ENCODE measurements at places on chromosomes 12 and 14.
A peak's percentile ranks its signal among the peaks of the same experiment; 100 is the strongest.

- no peak for DNase-seq
These were observed 404.4 kb downstream of the TRHDE start for GRCh38 chr12:72676556-72676955.

- DNase-seq: no peak
These were observed 33.2 kb upstream of the STRN3 start for GRCh38 chr14:31059152-31059924.

GRCh38 chr12:32761716-32762115, 6.0 kb upstream of the YARS2 start:
- DNase-seq: no peak

DNA sequence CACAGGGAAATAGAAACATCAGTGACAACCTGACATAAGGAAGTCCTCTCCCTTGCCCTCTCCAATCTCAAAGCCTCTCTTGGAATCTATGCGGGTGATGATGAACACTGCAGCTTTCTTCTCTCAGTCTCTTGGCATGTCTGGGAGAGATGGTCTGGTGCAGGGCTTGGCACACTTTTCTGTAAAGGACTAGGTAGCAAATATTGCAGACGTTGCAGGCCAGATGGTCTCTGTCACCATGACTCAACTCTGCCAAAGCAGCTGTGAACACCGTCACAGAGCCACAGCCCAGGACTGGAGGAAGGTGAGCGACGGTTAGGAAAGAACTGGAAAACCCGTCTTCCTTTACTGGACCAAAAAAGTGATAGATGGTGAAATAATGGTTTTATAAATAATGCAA, 591.0 kb upstream of the TMEM132C start:
- DNase-seq: no peak

- no peak for DNase-seq
These were observed 60.4 kb upstream of the FBRSL1 start for GRCh38 chr12:132429602-132429945.

- DNase-seq: no peak
These were observed 21.9 kb upstream of the EEA1 start for GRCh38 chr12:92951006-92951405.

GRCh38 chr12:25052196-25052913, 103.5 kb upstream of the BCAT1 start:
- DNase-seq: peak; percentile 95
